ENCODE measurements at places on chromosomes 2 and 18.

GRCh38 chr2:170815746-170816503 lies 762 bp upstream of the GAD1 start:
- peak; percentile 58 for ATAC-seq

GRCh38 chr18:31574359-31574758 lies 17.3 kb upstream of the TTR start:
- no peak for ATAC-seq

DNA sequence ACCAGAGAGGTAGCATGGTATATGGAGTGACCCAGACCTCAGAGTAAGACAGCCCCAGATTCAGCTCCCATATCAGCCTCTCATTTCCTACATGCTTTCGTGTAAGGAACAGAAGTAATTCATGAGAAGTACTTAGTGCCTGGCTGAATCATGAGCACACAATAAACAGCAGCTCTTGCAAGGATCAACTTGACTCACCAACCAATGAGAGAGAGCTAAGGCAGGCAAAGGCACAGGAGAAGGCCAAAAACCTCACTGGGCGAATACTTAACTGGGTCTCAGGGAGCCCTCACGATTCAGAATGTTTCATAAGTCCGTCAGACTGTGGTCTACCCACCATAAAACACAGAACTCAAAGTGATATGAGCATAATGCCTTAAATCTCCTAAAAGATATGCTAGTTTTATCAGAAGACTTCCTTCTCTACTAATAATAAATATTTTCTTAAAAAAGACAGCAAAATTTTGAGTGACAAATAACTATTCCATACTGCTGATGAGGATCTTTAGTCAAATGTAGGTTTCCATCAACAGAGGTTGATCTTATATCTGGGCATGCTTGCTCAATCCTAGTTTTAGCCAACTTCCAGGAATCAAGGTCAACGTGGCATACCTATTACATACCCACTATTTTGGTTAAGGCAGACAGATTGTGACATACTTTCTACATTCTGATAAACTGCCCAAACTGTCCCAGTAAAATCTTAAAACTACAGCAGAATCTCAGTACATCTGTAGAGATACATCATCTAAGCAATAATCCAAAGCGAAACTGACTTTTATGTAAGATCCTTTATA lies 34.9 kb downstream of the IMMT start:
- no peak for ATAC-seq

- ATAC-seq = no peak
These were observed 216.3 kb downstream of the LDLRAD4 start for GRCh38 chr18:13434854-13435253.

- no peak for ATAC-seq
These were observed 132.2 kb upstream of the SMAD7 start for GRCh38 chr18:49082714-49083688.

DNA sequence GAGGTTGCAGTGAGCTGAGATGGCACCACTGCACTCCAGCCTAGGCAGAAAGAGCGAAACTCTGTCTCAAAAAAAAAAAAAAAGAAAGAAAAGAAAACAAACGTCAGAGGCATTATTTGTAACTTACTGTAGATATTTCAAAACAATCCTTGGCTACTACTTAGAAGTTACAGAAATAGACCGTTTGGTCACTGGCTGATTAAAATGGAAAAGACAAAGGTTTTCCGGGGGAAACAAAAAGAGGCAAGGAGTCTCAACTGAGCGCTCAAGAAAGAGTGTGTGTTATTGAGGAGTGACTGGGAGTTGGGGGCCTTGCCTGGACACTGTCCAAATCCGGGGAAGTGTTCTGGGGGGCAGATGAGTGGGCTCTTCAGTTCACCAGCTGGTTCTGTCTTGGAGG lies 47.6 kb downstream of the TEX44 start:
- no peak for ATAC-seq

GRCh38 chr2:209529579-209529978 lies 105.7 kb downstream of the MAP2 start:
- ATAC-seq = no peak

DNA sequence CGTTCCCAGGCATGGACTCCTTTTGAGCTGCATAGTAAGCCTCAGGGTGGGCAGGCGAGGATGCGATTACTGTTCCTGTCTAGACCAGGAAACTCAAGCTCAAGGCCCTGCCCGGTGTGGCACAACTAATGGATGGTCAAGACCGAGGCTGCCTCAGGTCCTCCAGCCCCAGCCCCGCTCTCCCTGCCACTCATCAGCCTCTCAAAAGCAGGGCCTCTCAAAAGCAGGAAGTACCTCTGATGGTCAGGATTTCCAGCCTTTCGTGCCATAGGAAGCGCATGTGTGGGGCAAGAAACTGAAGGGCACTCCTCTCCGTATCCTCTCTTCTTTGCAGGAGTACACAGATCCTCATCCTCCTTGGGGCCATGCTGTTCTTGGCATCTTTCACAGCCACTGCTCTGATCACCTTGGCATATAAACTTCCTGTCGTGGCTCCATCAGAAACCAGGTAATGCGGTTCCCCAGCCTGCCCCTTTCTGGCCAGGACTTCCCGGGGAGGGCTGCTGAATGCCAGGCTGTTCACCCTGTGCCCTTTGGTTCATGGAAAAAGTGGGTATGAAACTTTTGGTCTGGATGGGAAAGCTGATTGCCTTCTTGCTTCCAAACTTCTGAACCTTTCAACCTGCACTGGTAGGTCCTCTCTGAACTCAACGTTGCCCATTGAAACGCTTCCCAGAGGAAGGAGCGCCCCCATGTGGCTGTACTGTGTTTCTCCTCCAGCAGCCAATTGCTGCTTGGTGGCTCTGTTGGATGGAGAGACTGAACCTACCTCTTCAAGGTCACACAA lies 82.8 kb upstream of the SEC11C start:
- peak; percentile 66 for ATAC-seq

GRCh38 chr2:68743531-68743930 lies 8.9 kb downstream of the ARHGAP25 start:
- ATAC-seq = no peak

GRCh38 chr2:216880509-216881184 lies 20.8 kb upstream of the TNP1 start:
- ATAC-seq = no peak

DNA sequence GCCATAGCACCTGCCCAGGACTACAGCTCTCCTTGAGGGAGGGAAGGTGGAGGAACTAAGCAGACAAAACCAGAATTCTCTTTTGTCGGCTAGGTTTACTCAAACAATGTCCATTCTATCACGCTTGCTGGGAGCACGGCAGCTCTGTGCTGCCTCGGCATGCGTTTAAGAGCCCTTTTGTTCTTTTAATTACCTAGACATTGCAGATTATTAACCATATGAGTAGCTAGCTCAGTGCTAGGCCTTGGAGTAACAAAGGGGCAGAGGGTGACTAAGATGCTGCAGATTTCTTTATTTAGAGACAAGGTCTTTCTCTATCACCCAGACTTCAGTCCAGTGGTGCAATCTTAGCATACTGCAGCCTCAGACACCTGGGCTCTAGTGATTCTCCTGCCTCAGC lies 11.1 kb downstream of the MSGN1 start:
- ATAC-seq = no peak

GRCh38 chr2:60406192-60406591 lies 147.3 kb downstream of the BCL11A start:
- ATAC-seq = no peak

GRCh38 chr2:84458551-84459017 lies 496 bp downstream of the SUCLG1 start:
- ATAC-seq = peak; percentile 50

GRCh38 chr2:118530976-118531375 lies 316.5 kb downstream of the EN1 start:
- ATAC-seq = no peak

- no peak for ATAC-seq
These were observed 87.2 kb downstream of the LPIN1 start for GRCh38 chr2:11833601-11834000.

- ATAC-seq = no peak
These were observed 46.8 kb upstream of the DNMT3A start for GRCh38 chr2:25388491-25388890.

- peak; percentile 92 for ATAC-seq
These were observed 10.2 kb downstream of the PROKR1 start for GRCh38 chr2:68653538-68653982.

- ATAC-seq = no peak
These were observed 713.0 kb downstream of the TDRD15 start for GRCh38 chr2:21836719-21837118.

DNA sequence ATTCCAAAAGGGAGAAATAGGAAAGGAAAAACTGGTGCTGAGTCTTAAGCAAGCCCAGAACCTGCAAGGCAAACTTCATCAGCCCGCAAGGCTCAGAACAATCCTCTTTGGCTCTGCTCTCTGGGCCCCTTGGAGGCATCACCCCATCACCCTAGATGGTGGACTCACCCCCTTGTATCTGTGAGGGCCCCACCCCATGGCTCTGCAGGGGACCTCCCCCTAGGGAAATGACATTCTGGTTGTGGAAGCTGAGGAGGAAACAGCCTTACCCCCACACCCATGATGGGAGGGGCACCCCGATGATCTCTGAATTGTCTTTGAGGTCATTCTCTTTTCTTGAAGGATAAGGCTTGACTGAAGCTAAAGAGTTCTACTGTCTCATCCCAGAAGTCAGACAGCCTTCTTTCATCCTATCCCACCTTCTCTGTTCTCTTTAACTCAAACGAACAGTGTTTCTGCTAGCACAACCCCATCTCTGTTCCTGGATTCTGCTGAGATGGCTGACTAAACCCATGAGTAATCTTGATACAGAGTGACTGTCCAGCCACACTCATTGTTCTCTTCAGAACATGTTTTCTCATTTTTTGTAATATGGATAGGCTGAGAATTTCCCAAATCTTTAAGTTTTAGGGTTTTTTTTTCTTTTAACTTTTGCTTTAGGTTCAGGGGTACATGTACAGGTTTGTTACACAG lies 492.1 kb upstream of the MYT1L start:
- no peak for ATAC-seq

DNA sequence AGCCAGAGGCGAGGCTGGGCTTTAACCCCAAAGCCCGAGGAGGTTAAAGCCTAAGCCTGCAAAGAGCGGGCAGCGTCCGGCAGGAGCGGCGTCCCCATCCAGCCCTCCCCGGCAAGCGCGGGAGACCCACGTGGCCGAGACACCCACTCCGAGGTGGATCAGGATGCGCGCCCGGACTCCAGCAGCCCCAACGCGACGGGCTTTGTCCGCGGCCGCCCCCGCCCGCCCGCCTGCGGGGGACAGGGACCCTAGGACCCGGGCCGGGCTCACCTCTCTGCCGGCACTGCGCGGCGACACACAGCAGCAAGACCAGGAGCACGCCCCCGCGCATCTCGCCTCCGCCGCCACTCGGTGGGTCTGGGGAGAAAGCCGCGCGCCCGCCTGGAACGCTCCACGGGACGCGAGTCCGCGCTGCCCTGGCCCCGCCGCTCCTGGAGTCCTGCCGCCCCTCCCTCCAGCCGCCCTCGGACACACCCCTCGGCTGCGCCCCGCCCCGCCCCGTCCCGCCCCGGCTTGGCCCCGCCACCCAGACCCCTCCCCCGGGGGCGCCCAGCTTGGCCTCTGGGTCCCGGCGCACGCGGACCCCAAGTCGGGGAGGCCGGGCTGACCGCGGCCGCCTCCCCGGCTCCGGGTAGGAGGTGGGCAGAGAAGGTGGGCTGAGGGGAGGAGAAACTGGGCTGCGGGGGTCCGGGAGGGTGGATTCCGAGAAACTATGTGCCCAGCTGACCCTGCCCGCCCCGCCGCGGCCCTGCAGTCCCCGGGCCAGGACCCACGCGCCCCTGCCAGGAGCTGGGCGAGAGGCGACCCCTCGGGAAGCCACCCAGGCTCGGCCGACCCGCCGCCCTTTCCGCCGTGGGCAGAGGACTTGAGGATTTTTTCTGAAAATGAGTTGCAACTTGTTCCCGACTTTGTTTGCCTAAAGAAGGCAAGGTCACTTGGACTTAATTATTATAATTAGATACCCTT lies at the start of gene LAMA1:
LAMA1 (minus strand) TSS at position 408 of the 966 bp plus-strand sequence; CDS start at position 331, 77 bp downstream.
- no peak for ATAC-seq

GRCh38 chr2:109028277-109028676 lies 39.3 kb upstream of the EDAR start:
- no peak for ATAC-seq

DNA sequence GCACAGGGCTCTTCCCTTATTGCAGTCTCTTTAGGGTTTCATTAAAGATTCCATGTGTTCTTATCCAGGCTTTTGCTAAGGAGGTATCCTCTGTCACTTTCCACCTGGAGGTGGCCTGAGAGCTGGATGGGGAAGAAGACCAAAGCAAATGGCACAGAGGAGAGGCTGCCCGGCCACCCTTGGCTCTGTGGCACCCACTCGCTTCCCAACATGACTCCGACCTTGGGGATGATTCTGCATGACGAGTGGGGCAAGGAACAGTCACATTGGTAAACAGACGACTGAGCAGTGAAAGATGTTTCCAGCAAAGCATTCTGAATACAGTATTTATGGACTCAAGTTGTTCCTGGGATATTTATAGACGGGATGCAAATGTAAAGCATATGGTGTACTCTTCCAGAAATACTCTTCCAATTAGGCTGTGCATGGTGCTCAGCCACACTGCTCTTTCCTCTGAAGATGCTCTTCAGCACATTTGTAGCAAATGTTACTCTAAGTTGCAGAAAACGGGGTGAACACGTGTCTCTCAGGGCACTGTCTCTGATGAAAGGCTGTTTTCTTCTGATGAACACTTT lies 377.1 kb upstream of the HS6ST1 start:
- ATAC-seq = no peak

DNA sequence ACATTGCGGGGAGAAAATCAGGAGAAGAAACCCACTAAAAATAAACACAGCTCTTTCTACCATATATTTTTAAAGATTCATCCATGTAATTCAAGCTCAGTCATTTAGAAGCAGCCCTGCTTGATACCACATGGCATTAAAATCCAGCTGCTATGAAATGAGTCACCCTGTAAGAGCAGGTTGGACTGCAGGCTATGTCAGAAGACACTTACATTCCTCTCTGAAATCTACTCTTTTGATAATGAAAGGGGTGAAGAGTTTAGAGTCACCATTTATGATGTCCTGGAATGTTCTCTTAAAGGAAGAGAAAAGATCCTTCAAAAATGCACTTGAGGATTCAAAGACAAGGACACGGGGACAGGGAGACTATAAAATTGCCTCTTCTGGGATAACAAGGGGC lies 100.6 kb upstream of the APCDD1 start:
- no peak for ATAC-seq

GRCh38 chr18:5073026-5073944 lies 123.8 kb downstream of the AKAIN1 start:
- peak; percentile 40 for ATAC-seq

DNA sequence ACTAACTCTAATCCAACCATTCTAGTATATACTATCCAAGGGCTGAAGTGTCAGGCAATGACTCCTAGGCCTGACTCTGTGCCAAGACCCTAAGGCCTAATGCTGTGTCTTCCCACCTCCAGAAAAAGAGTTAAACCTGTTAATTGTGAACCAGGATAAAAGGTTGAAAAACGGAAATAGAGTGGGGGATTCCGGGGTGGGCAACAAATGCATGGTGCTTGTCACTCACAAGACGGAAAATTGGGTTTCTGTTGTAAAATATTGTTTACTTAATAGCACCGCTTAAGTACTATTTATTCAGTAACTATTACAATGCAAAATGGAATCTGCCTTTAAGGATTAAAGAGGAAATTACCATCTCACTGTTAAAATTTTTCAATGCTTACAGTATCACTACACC lies 3.2 kb downstream of the STK17B start:
- ATAC-seq = no peak
